GF-D8 (cell line): ENCODE measurements at places on chromosomes 6 and 20.

GRCh38 chr20:40743141-40743775 is 54.2 kb upstream of the MAFB start:
- no peak for DNase-seq

GRCh38 chr6:24255676-24256075 is 102.2 kb downstream of the DCDC2 start:
- no peak for DNase-seq

DNA sequence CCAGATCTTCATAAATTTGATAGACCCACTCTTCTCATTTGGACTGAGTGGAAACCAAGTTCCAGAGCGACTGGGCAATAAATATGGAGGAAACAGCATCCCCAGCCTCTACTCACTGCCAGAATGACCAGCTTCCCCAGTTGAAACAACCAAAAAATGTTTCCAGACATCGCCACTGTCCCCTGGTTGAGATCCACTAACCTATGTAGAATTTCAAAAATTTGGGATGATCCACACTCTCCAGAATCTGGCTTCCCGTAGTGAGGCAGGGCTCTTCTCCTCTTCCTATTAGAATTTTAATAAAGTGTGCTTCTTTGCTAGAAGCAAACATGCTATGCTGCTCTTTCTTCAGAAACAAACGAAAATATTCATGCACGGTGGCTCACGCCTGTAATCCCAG is 287.0 kb upstream of the SUPT3H start:
- DNase-seq: no peak

- no peak for DNase-seq
Measured at GRCh38 chr20:40331249-40331648, 357.8 kb downstream of the MAFB start.

GRCh38 chr20:51221791-51222408 is 199.0 kb upstream of the KCNG1 start:
- no peak for DNase-seq
